NCI-H1417 treated with DMSO at 0.1 percent for 48 hours (cell line): ENCODE measurements at places on chromosomes 5 and 9.

- DNase-seq: peak; percentile 20
Measured at GRCh38 chr5:60487885-60488442, 212.0 kb downstream of the DEPDC1B start.

GRCh38 chr5:158635565-158635964, 464.2 kb downstream of the EBF1 start:
- DNase-seq: no peak

GRCh38 chr9:125922854-125923253, 175.7 kb downstream of the PBX3 start:
- no peak for DNase-seq

GRCh38 chr5:108924457-108924961, 176.8 kb downstream of the FER start:
- DNase-seq: no peak

GRCh38 chr5:126189862-126190261, 233.3 kb upstream of the GRAMD2B start:
- DNase-seq: no peak

DNA sequence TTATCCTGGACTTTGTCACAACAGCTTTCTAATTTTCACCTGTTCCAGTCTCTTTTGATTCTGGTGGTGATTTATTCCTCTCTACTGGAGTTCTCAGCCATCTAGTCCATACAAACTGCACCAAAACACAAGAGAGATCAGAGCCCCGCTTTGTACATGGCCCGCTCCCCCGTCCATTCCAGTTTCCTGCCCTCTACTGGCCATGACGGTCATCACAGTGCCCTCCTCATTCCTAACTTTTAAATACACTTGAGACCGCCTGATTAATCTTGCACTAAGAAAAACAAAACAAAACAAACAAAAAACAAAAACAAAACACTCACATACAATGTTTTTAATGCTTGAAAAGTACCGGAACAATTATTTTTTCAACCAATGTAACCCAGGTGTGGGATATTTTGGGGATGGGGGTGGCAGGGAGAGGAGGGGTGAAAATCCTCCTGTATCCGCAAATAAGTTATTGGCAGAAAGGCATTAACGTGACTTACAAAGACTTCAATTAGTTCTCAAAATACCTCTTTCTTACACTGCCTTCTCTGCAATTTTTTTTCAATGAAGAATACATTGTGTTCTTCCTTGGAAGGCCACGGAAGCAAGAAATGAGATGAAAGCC, 84.8 kb upstream of the PAM start:
- DNase-seq: no peak

GRCh38 chr5:131481569-131481968, 153.5 kb downstream of the RAPGEF6 start:
- DNase-seq: no peak

DNA sequence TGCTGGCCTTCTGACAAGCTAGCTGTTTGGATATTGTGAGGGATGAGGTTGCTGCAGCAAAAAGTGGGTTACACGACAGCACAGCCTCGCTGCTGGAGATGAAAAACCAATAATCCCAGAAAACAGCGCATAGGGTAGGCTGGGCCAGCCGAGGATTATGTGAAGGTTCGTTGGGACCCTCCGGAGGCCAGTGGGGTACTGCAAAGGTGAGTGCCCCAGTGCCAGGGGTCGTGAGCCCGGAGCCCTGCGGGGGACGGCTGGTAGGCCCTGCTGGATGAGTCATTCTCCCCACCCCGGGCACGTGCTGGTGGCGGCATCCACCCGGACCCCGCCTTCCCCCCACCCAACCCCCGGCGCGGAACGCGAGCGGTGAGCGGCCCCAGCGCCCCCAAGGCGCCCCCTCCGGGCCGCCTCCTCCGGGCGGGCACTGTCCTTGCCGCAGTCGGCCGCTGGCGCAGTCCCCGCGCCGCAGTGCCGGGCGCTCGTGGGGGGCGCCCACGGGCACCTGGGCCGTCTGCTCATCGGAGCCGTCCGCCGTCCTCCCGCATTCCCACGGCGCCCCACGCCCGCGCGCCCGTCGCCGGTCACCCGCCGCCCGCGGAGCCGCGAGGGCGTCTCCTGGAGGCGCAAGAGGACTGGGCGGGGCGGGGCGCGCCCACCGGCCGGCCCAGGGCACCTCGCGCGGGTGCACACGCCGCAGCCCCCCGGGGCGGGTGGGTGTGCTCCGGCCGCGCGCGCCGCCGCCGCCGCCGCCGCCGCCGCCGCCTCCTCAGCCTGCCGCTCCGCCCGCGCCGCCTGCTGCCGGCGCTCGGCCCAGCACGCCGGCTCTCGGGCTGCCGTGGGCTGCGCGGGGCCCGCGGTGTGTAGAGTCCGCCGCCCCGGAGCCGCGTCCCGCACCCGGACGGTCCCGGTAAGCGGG, at the start of gene PHF24:
TSS of gene PHF24 (plus strand) at position 794 of the 919 bp plus-strand sequence. CDS start 13,014 bp downstream, outside the sequence.
- DNase-seq: no peak

GRCh38 chr9:28249424-28249823, 676.1 kb upstream of the C9orf72 start:
- no peak for DNase-seq

DNA sequence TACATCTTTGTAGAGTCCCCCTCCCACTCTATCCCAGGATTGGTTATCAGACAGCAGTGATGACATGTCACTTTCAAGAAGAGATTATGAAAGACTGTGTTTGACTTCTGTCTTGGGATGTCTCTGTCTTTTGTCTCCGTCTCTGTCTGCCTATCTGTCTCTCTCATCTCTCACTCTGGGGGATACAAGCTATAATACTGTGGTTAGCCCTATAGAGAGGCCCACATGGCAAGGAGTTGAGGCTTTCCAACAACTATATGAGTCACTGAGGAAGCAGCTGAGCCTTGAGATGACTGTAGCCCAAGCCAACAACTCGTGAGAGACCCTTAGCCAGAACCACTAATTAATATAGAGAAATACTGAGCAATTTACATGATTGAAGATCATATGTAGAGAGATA, 284.8 kb downstream of the PDE4D start:
- no peak for DNase-seq

GRCh38 chr9:127862075-127863011, 7.9 kb upstream of the ENG start:
- no peak for DNase-seq

DNA sequence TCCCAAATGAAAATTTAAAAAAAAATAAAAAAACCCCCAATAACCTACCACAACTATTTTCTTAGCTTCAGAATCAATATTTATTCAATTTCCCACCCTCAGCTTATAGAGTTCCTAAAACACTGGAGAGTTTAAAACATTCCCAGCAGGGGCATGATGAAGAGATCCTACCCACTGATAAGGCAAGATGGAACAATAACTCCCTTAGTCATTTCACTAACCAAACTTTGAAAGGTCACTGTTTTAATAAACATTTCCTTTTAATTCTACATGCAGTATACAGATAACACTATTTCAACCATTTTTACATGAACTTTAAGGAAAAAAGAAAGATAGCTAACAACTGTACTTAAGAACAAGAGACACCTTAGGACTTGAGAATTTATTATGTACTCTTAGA, 34.9 kb upstream of the ACOT12 start:
- no peak for DNase-seq

GRCh38 chr5:604391-604831, 7.7 kb upstream of the CEP72 start:
- no peak for DNase-seq

GRCh38 chr5:135181653-135182052, 147.6 kb upstream of the PITX1 start:
- no peak for DNase-seq

DNA sequence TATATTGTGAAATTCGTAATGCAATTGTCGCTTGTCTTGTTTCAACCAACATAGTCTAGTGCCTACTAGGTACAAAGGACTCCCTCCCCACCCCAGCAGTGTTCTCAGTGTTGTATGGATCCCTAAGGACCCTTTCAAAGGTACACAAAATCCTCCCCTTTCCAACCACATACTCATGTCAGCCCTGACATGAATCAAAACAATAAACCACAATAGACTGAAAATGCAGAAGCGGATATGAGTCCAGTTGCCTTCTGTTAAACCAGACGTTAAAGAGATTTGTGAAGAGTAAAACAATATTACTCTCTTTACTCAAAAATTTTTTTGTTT, 82.4 kb upstream of the IFNK start:
- no peak for DNase-seq

GRCh38 chr9:25412646-25413045, 265.6 kb downstream of the TUSC1 start:
- DNase-seq: no peak

DNA sequence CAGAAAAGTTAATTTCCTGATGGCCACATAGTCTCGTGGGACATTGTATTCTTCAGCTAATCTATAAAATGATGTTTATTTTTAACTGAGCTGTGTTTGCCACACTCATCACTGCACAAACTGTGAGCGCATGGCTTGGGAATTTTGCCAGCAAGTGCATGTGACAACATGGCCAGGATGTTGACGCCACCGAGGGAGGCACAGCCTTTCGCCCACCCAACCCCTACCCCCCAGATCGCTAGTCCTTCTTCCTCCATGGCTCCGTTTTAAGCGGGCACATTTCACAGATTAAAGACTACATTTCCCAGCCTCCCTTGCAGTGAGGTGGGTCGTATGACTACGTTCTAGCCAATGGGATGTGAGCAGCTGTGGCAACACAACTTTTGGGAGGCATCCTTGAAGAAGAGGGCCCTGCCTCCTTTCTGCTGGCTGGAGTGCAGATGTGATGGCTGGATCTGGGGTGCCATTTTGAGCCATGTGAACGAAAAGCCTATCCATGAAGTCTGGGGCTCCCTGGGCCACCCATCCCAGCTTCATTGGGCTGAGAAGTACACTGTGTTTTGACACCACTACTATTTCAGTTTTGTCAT, 7.9 kb downstream of the NRARP start:
- DNase-seq: no peak

DNA sequence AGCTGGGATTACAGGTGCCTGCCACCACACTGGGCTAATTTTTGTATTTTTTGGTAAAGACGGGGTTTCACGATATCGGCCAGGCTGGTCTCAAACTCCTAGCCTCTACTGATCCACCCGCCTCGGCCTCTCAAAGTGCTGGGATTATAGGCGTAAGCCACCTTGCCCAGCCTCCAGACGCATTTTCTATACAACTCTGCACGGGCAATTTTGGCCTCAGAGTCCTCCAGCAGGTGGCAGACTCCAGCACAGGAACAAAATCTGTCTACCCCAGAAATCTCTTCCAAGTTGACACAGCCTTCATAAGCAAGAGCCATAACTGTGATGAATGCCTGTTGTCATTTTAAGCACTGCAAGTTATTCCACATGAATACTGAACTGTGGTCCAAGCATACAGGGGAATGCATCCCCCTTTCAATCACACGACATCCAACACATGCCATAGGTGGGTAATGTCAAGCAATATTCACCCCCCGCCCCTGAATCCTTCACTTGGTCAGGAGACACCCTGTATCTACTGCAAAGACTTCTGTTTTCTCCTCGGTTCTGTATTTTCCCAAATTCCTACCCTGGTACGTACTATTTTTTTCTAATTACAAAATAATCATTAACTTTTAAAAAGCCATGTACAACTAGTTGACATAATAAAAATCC, 50.8 kb downstream of the ALDH7A1 start:
- DNase-seq: no peak

- peak; percentile 1 for DNase-seq
Measured at GRCh38 chr5:72611118-72611730, 104.0 kb upstream of the ZNF366 start.

- no peak for DNase-seq
Measured at GRCh38 chr9:34500623-34501267, 22.0 kb downstream of the ENHO start.

GRCh38 chr5:111680737-111681413, 76.1 kb downstream of the NREP start:
- no peak for DNase-seq

DNA sequence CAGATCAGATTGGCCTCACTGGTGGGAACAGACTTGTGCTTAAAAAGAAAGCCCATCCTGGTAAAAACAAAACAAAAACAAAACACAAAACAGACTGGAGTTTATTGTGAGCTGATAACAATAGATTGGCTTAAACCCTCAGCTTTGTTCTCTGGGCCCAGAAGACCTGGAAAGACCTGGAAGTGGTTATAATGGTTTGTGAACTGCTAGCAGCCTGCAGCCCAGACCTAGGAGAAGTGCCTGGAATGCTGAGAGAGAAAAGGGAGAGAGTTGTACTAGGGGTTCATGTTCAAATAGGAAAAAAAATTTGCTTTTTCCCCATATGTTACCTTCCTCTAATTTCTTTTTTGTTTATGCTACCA, 396.6 kb downstream of the DMAC1 start:
- no peak for DNase-seq

GRCh38 chr5:87282269-87282668, 14.6 kb downstream of the RASA1 start:
- DNase-seq: no peak

DNA sequence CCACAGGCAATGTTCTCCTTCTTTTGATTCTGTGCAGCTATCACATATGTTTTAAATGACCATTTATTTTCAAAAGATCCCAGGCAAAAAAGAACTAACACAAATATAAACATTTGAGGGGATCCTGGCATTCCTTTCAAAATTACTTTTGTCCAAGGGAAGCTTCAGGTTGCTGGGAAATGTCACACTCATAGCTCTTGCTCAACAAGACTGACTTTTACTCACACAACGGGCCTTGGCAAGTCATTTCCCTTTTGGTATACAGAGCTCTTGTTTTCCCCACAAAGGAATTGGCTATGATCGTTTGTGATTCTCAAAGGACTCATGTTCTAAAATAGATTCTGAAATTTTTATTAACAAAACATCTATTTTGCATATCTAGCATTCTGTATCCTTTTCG, 4.5 kb upstream of the PALM2AKAP2 start:
- DNase-seq: no peak

- no peak for DNase-seq
Measured at GRCh38 chr5:169656125-169656901, 19.2 kb downstream of the DOCK2 start.

DNA sequence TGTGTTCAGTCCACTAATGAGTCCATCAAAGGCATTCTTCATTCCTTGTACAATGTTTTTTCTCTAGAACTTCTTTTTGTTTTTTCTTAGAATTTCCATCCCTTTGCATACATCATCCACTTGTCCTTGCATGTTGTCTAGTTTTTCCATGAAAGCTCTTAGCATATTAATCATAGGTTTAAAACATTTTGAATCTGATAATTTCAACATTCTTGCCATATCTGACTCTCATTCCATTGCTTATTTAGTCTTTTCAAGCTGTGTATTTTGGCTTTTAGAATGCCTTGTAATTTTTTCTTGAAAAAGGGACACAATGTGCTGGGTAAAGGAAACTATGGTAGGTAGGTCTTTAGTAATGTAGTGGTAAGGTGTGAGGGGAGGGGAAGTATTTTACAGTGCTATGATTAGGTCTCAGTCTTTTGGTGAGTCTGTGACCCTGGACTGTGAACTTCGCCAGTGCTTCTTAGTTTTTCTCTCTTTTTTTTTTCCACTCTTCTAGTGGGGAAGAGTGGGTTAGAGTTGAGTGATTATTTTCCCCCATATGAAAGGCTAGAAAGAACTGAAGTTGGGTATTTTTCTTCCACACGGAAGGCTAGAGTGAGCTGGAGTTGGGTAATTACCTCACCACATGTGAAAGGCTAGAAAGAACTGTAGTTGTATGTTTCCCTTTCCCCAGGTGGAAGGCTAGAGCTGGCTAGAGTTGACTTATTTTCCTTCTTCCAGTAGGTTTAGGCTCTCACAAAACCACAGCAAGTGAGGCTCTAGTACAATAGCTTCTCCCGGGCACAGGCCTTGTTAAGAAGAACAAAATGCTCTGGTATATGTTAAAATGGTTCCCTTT, 172.1 kb downstream of the SNX18 start:
- DNase-seq: no peak

- DNase-seq: no peak
Measured at GRCh38 chr5:101045689-101046088, 142.6 kb upstream of the ST8SIA4 start.
